Stimulated activated CD4-positive, alpha-beta T cell treated with anti-CD3 and anti-CD28 coated beads, Interleukin-4, amount 100 ng/mL, for 1 hour (primary cell): ENCODE measurements at places on chromosomes 6 and 20.

DNA sequence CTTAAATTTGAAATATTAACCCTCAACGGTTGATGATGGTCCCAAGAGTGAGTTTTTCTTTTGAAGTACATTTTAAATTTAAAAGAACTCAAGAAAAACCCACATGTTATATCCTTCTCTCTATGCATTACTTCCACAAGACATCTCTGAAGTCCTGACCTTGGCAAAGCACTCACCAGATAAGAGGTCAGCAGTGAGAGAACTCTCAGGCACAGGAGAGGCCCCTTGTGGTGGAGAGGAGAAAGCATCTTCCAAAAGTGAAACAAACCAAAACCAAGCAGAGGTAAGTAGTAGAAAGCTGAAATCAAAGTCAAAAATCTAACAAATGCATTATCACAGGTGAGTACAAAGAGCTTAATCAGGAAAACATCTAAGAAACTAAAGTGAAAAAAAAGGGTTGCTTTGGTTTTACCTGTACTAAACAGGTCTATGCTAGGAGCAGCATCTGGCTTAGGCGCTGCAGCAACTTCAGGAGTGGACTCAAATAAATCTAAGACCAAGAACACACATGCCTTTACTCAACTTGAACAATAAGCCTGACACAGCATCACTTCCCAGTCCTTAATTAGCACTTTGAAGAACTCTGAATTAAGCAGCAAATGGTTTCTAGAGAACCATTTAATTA lies 80.5 kb downstream of the PRSS35 start:
- DNase-seq: no peak

DNA sequence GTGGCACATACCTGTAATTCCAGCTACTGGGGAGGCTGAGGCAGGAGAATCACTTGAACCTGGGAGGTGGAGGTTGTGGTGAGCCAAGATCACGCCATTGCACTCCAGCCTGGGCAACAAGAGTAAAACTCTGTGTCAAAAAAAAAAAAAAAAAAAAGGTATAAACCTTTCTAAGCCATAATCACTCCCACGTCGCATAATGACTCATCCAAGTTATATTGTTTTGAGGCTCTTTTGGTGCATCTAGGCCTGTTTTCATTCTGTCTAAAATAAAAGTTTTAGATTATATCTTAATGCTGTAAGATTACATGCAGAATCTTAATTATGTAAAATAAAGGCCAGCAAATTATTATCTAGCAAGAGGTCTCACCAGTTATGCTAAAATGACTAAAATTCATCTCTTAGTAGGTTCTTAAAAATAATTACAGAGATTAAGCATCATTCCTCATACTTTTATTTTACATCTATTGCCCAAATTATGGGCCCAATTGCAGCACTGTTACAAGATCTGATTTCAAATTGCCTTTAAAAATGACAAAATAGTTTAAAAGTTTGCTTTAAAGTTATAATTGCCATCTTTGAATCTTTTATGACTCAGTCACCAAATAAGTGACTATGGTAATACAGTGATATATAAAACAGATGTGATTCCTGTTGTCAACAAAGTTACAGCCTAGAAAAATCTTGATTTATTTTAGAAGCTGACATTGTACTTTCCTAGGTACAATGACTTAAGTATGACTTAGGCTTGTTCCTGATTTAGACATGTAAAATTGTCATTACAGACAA lies 10.4 kb upstream of the SUMO4 start:
- DNase-seq: no peak

DNA sequence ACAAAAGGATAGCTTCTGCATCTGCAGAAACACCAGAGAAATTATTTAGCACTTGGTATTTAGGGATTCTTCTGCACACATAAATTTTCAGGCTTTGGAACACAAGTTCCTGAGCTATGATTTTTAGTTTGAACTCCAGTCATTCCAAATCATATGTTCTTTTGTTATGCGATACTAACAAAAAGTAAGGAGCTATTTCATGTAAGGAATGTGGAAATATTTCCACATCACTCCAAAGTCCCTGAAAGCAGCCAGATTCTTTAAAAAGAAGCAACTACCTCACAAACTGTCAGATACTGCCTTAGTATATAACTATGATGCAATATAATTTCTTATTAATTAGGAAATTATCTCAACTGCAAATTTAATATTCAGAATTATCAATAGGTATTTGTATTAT lies 106.9 kb downstream of the RNGTT start:
- no peak for DNase-seq

GRCh38 chr20:47353692-47354463 lies 2.6 kb downstream of the ZMYND8 start:
- no peak for DNase-seq

DNA sequence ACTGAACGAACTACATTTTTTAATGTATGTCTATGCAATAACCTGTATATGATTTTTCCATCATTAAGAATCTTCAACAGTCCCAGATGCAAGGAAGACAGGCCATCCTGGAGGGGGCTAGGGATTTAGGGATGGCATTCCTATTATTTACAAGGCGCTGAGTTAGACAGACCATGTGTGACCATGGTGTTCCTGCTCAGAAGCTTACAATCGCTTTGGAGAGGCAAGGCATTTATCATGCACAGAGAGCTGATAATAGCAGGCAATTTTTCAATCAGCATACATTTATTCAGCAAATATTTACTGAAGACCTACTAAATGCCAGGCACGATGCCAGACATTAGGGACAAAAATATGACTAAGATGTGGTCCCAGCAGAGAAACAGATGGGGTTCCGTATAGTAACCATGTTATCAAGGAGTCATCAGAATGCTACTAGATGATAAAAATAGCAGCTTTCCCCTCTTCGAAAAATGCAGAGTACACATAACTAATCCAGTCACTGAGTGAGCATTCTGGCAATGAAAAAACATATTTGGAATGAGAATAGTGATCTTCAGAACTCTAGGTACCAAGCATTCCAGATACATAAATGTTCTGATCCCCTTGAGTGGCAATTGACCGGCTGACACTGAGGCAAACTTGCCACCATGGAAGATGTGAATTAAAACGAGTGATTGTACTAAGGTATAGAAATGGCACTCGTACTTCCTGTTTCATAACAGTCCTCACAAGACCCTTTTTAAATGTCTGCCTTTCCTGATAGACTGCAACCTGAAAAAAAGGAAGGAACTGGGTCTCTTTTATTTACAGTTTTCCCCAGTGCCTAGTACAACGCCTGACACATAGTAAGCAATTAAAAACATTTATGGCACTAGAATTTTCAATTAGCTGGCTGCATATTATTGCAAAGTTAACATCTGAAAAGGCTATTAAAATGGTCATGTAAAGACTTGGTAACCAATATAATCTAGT lies 135.7 kb downstream of the ATXN1 start:
- no peak for DNase-seq
